ENCODE measurements at places on chromosomes 4 and X.

- DNase-seq: no peak
Measured at GRCh38 chrX:75547783-75548182, 24.9 kb upstream of the ZDHHC15 start.

DNA sequence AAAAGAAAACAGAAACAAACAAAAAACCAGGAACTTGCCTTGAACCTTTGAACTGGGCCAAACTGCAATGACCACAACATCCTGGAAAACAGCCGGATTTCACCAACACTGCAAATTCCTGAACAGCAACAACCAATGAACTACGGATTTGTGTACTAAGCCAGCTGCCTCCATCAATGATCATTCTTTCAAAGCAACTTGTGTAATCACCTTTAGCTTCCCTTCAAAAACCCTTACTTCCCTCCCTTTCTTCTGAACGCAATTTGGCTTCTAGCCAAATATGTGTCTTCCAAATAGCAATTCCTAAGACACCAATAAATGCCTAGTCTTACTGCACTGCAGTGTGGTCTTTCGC lies 98.5 kb upstream of the FAM47C start:
- no peak for DNase-seq

- DNase-seq: no peak
Measured at GRCh38 chrX:3312109-3312508, 34.3 kb downstream of the MXRA5 start.

DNA sequence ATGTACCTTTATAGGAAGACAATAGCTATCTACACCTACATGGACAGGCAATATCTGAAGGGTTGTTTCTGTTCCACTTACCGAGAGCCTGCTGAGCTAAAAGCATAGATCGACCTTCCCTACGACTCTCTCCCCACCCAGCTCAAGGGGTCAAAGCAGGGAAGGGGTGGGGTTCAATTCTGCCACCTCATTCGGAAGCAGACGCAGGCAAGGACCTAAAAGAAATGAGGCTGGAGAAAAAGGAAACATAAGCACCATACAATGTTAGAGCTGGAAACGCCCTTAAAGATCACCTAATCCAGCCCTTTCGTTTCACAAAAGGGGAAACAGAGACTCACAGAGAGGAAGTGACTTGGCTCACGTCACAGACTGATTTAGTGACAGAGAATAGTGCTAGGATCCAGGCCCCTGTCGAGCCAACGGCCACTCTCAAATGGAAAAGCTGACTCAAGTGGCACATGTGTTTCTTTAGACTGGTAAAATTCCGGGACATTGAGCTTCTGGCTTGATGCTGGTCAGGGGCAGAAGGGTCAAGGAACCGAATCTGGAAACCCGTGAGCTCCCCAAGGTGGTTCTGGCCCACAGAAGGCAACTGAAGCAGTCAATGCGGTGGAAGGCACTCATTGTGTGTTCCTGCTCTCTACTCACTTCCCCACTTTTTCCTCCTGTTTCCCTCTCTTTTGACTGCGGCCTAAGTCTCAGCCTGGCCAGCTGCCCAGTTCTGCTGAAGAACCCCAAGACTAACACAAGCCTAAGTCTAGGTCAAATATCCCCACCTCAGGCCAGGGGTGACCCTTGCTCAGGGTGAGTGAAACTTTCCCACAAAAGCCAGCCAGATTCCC lies 7.5 kb downstream of the SEPTIN6 start:
- no peak for DNase-seq

DNA sequence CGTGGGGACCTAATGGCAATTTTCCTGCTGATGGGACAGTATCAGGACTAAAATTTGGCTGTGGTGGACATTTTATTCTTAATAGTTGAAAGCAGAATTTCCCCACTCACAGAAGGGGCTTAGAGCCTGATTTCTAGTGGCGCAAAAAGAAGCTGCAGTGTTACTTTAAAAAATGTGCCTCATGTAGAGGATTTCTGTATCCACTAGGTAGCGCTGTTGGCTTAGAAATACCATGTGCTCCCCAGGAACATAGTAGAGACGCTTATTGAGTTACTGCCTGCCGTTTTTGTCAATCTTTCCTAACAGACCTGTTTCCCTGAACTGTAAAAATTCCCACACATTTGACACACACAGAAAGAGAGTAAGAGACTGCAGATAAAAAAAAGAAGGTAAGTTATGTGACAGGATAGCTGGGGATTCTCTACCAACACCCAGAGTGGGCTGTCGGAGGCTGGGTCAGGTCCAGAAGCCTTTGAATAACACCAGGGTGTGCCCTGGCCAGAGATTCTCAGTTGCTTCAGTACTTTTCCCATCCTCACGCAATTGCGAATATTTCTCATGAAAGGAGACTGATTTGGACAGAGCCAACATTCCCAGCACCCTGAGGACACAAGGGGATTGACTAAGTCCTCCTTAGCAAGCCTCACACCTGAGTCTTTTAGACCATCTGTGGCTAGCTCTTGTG lies 88.4 kb downstream of the ZXDA start:
- peak; percentile 18 for DNase-seq

GRCh38 chr4:113397114-113397701 lies 347.8 kb downstream of the ANK2 start:
- DNase-seq: no peak

- no peak for DNase-seq
Measured at GRCh38 chr4:14177987-14178386, 550.5 kb upstream of the BOD1L1 start.

GRCh38 chrX:47191806-47192401 lies 1.7 kb upstream of the UBA1 start:
- no peak for DNase-seq

DNA sequence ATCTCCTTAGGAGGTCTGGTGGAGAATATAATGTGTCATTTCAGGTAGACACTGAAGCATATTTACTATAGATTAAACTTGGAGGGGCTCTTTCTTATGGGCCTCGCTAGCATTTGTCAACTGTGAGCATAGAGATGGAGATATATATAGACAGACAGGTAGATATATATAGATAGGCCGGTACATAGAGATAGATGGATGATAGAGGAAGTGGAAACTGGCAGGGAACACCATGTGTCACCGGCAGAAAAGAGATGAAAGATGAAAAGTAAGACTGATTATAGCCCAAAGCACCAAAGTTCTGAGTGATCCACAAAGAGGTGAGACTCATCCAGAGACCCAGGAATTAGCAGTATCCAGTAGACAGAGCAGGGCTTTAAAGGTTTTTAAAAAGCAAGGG lies 268.1 kb downstream of the FBXW7 start:
- DNase-seq: no peak

DNA sequence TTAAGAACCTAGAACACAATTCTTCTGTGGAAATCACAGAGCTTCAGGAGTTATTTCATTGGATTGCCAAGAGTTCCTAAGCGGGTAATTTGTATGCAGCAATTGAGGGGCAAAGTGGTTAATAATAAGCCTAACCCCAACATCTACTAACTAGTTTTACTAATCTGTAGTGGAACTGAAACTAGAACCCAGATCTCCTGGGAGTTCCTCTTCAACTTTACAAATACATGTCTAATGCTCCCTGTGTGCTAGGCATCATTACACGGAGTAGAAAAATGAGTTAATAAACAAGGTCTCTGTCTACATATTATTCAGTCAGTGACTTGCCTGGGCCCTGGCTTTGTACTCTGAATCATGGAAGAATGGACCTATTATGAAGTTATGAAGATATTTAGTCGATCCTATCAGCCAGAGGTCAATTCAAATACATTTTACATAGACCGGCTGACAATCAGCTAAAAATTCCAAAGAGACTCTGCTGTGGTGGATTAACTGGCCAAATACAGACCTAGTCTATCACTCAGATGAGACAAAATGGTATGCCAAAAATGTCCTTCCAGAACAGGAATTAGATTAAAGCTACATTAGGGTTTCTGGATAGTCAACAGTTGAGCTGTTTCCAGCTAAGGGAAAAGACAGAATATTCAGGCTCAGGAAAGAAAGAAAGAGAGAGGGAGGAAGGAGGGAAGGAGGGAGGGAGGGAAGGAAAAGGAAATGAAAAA lies 326.0 kb downstream of the FBXW7 start:
- no peak for DNase-seq

GRCh38 chrX:49919617-49920016 lies 2.8 kb upstream of the CLCN5 start:
- peak; percentile 18 for DNase-seq

GRCh38 chr4:102687373-102687981 lies 73.3 kb downstream of the MANBA start:
- peak; percentile 59 for DNase-seq

DNA sequence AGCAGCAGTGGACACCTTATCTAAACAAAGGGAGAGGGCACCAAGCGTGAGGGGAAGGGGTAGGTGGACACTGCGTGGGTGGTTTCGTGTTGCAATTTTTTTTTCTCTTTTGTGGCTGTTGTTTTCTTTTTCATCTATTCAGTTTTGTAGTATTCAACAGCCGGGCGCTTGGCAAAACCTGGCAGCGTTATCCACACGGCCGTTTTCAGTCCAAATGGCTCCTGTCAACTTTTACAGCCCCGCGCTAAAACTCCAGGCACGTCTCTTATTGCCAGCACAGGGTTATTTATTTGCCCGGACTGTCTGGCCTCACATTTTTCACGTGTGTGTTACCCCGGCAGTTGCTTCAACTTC lies 192.2 kb downstream of the BCOR start:
- no peak for DNase-seq

- no peak for DNase-seq
Measured at GRCh38 chrX:33138677-33139249, 72.6 kb downstream of the DMD start.

DNA sequence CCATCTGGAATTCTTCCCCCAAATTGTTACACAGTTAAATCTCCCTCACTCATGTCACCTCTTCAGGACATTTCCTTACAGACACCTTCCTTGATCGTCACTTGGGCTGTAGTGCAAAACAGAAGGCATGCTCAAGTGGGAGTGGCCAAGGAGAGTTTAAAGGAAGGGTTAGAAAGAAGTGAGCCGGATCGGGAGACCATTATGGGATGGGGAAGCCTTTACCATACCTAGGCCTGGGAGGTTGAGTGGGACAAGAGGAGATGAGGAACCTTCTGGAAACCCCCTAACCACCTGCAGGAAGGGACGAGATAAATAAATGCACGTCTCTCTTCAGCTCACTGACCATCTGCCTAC lies 102.7 kb downstream of the UCHL1 start:
- DNase-seq: no peak

GRCh38 chr4:128286474-128287058 lies 1.0 kb downstream of the PGRMC2 start:
- DNase-seq: peak; percentile 56

- peak; percentile 33 for DNase-seq
Measured at GRCh38 chrX:136146614-136147314, 569 bp upstream of the FHL1 start.

DNA sequence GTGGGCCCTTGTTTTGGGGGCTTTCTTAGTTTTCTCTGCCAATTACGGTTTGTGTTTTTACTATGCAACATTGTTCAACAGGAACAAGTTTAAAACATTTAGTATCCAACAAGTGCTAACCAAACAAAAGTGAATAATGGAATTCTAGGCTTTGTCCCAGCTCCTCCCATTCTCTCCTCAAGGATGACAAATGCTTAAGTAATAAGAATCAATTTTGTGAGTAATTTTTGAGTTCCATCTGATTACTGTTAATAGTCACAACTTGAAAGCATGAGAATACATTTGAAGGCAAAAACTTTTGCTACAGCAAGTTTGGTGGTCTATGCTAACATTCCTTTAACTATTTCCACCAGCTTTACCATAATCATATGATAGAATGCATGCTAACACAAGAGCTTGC lies 78.1 kb upstream of the HPGD start:
- no peak for DNase-seq

DNA sequence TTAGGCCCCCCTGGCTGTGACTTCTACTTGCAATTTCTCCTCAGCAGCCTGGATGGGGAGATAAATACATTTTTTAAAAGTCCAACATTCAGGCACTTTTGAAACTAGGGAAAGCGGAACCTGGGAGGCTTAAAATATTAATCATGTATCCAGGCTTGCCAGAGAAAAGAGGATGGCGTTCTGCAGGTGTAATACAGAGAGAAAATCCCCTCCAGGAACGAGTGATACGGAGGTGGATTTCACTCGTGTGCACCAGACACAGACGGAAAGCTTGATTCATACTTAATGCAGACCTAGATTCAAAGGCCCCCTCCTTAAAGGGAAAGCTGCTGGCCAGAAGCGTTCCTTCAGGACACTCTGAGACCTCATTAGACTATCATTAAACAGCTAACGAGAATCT lies 354.0 kb upstream of the BOD1L1 start:
- no peak for DNase-seq

- DNase-seq: no peak
Measured at GRCh38 chrX:40262157-40263013, 164.6 kb upstream of the BCOR start.

- no peak for DNase-seq
Measured at GRCh38 chr4:94827481-94828110, 69.8 kb downstream of the BMPR1B start.

DNA sequence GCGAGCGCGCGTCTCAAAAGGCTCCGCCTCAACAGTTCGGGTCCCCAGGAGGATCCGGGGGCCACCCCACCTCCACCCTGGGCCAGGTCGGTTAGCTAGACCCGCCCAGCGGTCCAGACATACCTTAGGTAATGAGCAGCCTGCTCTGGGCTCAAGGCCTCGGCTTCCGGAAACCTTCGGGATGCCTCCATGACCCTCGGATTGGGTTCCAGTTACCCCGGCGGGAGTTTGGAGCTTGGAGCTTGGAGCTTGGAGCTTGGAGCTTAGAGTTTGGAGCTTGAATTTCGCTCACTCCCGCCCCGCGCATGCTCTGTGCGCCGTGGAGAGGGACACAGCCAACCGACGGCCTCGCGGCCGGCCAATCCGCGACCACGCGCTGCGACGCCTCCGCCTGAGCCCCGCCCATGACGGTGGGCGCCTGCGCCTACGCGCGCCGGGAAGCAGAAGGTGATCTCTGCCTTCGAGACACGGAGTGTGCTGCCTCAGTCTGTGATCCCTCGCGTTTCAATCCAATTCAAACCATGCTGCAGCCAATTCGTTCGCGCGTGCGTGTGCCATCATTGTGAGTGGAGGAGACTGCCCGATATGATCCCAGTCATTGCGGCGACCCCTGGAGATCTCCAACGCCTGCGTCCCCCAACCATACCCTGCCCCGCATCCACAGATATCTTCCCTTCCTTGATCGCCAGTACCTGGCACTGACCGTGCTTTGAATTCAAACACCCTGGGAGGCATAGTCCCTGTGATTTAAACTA lies at the start of gene ERCC6L:
ERCC6L (minus strand) TSS at position 307 of the 755 bp plus-strand sequence; CDS start at position 191, 116 bp downstream.
- peak; percentile 91 for DNase-seq

GRCh38 chr4:8534129-8534528 lies 46.1 kb upstream of the GPR78 start:
- DNase-seq: peak; percentile 71

DNA sequence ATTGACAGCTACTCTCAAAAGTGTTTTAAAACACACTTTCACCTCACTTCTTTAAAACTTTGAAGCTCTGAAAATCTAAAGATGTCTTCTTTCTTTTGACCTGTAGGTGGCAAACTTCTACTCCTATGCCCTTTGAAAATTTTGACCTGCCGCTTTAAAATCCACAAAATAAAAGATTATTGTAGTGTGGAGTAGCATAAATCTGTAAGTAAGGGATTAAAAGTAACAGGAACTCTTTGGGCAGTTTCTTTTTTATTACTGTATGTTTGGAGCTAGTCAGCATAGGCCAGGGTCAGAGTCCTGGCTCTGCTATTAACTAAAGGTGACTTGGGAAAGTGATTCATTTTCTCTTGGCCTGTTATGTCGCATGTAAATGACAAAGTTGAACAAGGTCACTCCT lies 25.5 kb downstream of the BBS12 start:
- DNase-seq: peak; percentile 20

- peak; percentile 55 for DNase-seq
Measured at GRCh38 chr4:71009890-71010588, 16.6 kb downstream of the DCK start.

GRCh38 chr4:47579235-47579634 lies 94.2 kb downstream of the ATP10D start:
- no peak for DNase-seq

GRCh38 chr4:14165222-14165920 lies 537.8 kb upstream of the BOD1L1 start:
- DNase-seq: peak; percentile 24
